Stimulated activated CD4-positive, alpha-beta T cell treated with anti-CD3 and anti-CD28 coated beads, TNF-alpha, amount 100 ng/mL, for 48 hours (primary cell): ENCODE measurements at places on chromosomes 16 and 17.

DNA sequence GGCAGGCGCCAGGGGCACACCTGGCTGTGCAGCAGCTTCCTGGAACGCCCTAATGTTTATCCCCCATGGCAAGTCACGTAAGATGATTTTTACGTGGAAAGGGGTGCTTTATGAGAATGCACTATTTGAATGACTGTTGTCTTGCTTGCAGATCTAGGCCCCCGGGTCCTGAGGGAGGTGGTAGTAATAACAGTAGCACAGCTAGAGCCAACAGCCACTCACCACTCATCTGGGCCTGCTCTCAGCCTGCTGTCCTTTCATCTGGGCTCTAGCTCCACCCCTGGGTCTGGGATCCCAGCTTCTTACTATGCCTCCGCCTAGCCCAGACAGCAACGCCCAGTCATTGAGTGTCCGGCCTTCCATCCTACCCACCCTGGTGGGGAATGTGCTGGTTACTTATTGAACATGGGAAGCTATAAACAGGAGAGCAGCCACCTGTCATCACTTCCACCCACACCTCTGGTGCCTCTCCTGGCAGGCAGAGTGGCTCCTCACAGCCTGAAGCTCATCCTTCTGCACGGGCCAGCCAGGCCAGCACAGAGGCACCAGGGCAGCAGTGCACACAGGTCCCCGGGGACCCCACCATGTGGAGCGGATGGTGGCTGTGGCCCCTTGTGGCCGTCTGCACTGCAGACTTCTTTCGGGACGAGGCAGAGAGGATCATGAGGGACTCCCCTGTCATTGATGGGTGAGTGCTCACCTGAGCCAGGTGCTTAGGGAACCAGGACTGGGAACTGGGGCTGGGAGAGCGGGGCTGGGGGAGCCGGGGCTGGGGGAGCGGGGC is 16.6 kb downstream of the DPEP1 start:
- no peak for DNase-seq

- DNase-seq = no peak
Measured at GRCh38 chr17:58184986-58185761, 7.4 kb upstream of the EPX start.

- no peak for DNase-seq
Measured at GRCh38 chr17:81128774-81129173, 36.5 kb upstream of the PVALEF start.

GRCh38 chr16:11138769-11139325 is 117.2 kb downstream of the SOCS1 start:
- no peak for DNase-seq

DNA sequence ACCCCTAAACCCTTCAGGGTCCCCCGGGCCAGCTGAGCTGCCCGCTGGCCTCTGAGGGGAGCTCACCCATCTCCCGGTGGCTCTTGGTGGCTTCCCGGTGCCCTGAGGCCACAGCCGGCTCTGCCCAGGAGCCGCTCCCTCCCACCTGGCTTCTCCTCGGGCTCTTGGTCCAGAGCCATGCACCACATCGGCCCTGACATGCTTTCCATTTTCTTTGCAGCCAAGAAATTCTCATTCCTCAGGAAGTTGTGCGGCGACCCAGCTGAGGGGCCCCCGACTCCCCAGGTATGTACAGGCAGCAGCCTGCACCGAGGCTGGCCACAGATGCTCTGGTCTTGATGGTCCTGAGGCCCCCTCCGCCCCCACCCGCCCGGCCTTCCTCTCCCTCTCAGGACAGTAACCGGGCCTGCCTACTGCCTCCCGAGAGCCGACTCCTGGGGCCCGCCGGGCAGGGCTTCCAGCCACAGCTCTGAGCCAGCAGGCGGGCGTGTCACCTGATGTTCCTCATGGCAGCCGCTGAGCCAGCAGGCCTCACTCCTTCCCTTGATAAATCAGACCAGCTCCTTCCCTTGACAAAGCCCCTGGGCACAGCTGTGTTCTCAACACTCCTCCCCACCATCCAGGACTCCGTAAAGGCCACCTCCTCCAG is 28.4 kb upstream of the ZFPM1 start:
- DNase-seq = no peak

DNA sequence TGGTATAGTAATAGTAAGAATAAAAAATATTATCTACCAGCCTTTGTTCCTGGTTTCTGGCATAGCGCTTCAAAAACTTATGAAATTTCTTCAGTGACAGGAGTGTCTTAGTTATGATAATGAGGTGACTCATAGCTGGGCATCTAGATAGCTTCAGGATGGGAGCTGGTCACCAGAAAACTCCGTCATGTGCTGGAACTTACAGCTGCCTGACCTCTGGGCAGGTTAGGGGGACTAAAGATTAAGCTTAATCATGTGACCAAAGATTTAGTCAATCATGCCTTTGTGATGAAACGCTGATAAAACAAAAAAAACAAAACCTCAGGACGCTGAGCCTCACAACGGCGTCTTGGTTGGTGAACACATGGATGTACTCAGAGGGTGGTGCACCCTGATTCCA is 154.2 kb downstream of the MYO1D start:
- DNase-seq = no peak

GRCh38 chr16:73053364-73054124 is 5.6 kb upstream of the ZFHX3 start:
- no peak for DNase-seq

DNA sequence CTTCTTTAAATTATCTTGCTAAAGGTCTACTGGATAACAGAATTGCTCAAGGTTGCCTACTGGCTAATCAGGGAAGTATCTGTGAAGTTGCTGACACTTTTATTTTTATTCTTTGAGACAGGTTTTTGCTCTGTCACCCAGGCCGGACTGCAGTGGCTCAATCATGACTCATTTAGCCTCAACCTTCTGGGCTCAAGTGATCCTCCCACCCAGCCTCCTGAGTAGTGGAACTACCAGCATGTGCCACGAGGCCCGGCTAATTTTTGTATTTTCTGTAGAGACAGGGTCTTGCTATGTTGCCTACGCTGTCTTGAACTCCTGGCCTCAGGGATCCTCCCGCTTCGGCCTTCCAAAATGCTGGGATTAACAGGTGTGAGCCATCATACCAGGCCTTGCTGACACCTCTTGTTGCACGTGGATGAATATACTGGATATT is 43.1 kb downstream of the GLG1 start:
- DNase-seq = no peak

- DNase-seq = no peak
Measured at GRCh38 chr16:16036359-16036792, 87.0 kb downstream of the ABCC1 start.

DNA sequence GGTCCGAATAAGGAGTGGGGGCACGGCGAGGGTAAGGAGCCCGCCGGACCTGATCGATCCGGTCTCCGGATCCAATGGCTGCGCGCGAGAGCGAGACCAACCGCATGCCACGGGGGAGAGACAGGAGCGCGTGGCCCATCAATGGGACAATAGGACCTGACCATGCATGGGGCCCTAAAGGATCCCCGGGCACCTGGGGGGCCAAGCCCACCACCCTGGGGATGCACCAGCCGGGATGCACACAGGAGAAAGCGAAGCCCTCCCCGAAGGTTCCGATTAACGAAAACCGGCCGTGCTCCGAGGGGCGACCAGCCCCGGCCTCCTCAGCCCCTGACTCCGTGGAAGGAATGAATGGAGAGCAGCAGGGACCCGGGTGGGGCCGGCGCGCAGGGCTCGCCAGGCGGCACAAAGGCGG is 525 bp downstream of the JPT1 start:
- peak; percentile 21 for DNase-seq

GRCh38 chr17:3799181-3799945 is 1.6 kb downstream of the ITGAE start:
- no peak for DNase-seq

GRCh38 chr17:70493277-70493874 is 324.0 kb downstream of the KCNJ2 start:
- no peak for DNase-seq

GRCh38 chr17:50252781-50253180 is 21.5 kb upstream of the TMEM92 start:
- DNase-seq = no peak

- no peak for DNase-seq
Measured at GRCh38 chr16:8641671-8642070, 20.2 kb downstream of the METTL22 start.

GRCh38 chr17:77315010-77315409 is 174.2 kb downstream of the SEC14L1 start:
- no peak for DNase-seq

DNA sequence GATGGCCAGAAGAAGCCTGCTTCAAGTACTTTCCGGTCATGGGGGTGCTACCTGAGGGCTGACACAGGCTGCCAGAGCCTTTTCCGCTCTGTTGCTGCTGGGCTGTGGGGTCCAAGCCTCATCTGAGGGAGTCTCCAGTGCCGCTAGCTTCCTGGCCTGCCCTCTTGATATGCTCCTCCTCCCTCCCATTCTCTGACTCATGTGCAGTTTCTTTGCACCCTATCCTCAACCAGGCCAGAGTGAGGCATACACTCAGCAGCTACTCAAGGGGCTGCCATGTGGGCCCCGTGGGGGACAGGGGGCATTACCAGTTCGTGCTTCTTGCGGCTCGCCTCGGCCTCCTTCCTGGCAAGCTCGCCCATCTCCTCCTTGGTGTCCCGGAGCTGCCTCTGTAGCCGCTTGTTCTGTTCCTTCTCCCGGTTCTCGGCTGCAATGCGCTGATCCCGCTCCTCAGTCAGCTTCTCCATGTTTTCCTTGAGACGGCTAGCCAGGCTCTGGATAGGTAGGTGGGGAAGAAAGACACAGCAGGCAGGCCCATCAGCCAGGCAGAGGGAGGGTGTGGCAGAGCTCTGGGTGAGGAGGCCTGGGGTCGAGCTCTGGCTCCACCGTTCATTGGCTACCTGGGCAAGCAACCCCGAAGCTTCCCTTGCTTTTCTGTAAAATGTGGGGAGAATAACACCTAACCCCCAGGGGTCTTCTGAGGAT is 43.8 kb downstream of the PIPOX start:
- no peak for DNase-seq

- DNase-seq = no peak
Measured at GRCh38 chr17:53891726-53892125, 69.0 kb downstream of the KIF2B start.

GRCh38 chr16:21088646-21089538 is 61.8 kb downstream of the DNAH3 start:
- no peak for DNase-seq

GRCh38 chr17:6047966-6048365 is 22.2 kb upstream of the WSCD1 start:
- DNase-seq = no peak

DNA sequence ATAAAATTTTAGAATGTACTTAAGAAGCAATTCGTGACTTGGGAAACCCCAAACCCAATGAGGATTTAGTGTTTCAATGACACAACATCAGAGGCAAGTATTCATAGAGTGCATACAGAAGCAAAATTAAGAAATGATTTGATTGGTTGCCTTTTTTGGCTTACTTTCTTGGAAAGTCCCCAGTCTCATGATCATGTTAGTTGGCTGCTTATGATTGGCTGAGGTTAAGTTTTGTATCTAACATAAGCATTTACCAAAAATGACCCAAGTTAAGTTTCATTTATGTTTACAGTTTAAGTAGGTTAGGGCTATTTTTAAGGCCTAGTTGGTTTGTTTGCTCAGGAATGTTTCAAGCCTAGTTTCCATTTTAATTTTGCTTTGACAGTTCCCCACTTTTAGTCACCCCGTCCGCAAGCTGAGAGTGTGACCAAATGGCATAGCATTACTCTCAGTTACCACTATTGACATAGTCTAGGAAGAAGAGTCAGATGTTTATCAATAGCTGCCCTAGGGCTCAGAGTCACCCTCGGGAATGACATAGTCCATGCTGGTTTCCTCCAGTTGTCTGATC is 36.2 kb downstream of the DGKE start:
- DNase-seq = no peak

DNA sequence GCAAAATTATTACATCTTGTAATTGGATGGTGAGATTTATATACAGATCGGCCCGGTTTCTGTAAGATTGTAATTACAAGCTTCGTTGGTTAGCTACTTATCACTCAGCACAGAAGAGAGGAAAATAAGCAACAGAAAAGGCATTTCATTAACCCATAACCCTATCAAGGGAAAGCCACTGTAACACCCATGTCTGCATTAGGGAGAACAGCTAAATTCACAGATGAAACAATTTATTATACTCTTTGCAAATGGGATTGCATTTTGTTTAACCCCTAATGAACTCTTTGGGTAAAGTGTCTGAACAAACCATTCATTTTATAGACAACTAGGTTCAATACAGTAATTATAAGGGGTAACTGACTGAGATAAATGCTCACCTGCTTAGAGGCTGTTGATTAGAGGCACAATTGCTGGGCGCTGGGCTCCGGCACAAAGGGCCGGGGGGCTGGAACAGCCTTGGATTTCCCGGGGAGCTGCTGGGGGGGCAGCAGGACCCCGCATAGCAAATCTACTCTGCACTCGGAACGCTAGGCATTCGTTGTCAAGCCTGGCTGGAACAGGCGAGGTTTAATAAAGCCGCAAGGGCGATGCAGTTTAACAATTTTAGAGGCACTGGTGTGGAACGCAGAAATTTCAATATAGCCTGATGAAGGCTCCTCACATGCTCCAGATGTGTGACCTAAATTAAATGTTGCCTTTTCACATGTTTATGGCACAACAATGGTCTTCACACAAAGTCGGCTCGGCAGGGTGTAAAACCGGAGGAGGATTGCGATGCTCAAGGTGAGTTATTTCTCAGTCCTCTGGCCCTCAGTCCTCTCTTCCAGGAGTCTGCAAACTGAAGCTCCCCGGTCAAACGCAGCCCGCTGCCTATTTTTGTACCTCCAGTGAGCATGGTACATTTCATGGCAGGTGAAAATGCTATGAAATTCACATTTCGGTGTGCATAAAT is 134.0 kb upstream of the IRX6 start:
- DNase-seq = no peak

- no peak for DNase-seq
Measured at GRCh38 chr16:71373073-71373472, 14.6 kb downstream of the CALB2 start.

DNA sequence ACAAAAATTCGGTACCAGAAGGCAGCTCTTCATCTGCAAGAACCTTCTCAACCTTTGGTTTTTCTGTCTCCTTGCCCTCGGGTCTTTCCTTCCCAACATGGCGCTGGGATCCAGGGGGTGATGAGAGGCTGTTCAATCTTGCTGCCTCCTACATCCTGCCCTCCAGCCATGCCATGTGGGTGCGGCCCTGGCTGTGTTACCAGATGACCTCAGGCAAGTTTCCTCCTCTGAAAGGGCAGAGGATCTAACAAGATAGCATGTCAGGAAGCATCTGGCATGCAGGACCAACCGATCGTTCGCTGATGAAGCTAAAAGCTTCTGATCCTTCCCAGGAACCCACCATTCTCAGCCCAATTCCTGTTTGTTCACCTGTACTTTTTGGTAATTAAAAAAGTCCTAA is 36.8 kb upstream of the BCAR1 start:
- DNase-seq = no peak
